Vagina (tissue), 2 donors: ENCODE measurements at places on chromosomes 3 and 15.

GRCh38 chr3:133289322-133289721, 110.5 kb upstream of the BFSP2 start:
- H3K36me3 ChIP-seq: no peaks in the 10 kb centered on the region
- no peaks in the 10 kb centered on the region for H3K4me1 ChIP-seq
- no peak overlapping the region for H3K4me3 ChIP-seq
- H3K27me3 ChIP-seq: no peaks in the 10 kb centered on the region
- H3K27ac ChIP-seq: no peak overlapping the region

DNA sequence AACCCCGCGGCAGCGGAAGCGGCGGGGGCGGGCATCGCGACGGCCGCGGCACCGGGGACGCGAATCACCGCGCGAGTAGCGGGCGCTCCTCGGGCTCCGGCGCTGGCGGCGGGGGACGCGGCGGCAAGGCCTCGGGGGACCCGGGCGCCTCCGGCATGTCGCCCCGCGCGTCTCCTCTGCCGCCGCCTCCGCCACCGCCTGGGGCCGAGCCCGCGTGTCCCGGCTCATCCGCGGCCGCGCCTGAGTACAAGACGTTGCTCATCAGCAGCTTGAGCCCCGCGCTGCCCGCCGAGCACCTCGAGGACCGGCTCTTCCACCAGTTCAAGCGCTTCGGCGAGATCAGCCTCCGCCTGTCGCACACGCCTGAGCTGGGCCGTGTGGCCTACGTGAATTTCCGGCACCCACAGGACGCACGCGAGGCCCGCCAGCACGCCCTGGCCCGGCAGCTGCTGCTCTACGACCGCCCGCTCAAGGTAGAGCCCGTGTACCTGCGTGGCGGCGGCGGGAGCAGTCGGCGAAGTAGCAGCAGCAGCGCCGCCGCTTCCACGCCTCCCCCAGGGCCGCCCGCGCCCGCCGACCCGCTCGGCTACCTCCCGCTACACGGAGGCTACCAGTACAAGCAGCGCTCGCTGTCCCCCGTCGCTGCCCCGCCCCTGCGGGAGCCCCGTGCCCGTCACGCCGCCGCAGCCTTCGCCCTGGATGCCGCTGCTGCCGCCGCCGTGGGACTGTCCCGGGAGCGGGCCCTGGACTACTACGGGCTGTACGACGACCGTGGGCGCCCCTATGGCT, 675 bp downstream of the RBM15B start:
- H3K4me3 ChIP-seq: peak overlapping the region; percentile 99
- H3K4me1 ChIP-seq: peaks cover 90% of the 10 kb centered on the region
- peaks cover 49% of the 10 kb centered on the region for H3K36me3 ChIP-seq
- DNase-seq: peak; percentile 95
- peak overlapping the region; percentile 75 for H3K27ac ChIP-seq
- no peaks in the 10 kb centered on the region for H3K27me3 ChIP-seq

GRCh38 chr3:51544011-51544775, 5.7 kb downstream of the RAD54L2 start:
- peaks cover 5% of the 10 kb centered on the region for H3K36me3 ChIP-seq
- H3K27ac ChIP-seq: no peak overlapping the region
- no peaks in the 10 kb centered on the region for H3K27me3 ChIP-seq
- peaks cover 18% of the 10 kb centered on the region for H3K4me1 ChIP-seq
- no peak overlapping the region for H3K4me3 ChIP-seq

DNA sequence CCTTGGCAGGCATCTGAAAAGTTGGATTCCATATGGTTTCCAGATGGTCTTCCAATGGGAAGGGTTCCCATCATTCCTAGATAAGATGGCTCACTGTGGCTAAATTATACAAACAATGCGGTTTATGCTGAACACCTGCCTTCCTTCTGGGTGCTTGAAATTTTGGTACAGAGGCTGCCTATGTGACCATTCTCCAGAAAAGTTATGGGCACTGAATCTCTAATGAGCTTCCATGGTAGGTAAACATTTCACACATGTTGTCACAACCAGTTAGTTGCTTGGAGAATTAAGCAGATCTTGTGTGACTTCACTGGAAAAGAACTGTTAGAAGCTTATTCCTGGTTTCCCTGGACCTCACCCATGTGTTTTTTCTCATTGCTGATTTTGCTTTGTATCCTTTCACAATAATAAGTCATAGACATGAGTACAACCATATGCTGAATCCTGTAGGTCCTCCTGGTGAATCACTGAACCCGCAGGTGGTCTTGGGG, 30.1 kb downstream of the PLOD2 start:
- H3K27ac ChIP-seq: no peak overlapping the region
- H3K27me3 ChIP-seq: no peaks in the 10 kb centered on the region
- DNase-seq: no peak
- no peak overlapping the region for H3K4me3 ChIP-seq
- H3K4me1 ChIP-seq: peaks cover 36% of the 10 kb centered on the region

DNA sequence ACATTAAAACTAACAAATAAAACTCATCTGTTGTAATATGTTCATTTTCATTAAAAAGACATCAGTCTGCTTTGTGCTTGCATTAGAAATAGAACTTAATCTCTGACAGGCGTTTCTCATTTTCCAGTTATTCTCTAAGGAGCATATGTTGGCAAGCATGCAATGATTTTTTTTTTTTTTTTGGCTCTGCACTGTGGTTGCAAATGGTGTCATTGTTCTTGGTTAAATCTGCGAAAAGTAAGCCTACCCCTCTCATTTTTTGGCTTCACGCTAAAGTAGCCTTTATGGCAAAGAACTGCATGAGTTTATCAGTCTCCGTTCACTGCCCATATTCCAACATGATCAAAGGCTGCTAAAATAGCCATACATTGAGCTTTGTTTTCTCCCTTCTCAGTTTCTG, 403.2 kb downstream of the MECOM start:
- H3K36me3 ChIP-seq: no peaks in the 10 kb centered on the region
- H3K27me3 ChIP-seq: no peaks in the 10 kb centered on the region

GRCh38 chr3:85626662-85627061, 667.9 kb downstream of the CADM2 start:
- no peak overlapping the region for H3K27ac ChIP-seq
- no peaks in the 10 kb centered on the region for H3K4me1 ChIP-seq
- no peak overlapping the region for H3K4me3 ChIP-seq
- DNase-seq: no peak

DNA sequence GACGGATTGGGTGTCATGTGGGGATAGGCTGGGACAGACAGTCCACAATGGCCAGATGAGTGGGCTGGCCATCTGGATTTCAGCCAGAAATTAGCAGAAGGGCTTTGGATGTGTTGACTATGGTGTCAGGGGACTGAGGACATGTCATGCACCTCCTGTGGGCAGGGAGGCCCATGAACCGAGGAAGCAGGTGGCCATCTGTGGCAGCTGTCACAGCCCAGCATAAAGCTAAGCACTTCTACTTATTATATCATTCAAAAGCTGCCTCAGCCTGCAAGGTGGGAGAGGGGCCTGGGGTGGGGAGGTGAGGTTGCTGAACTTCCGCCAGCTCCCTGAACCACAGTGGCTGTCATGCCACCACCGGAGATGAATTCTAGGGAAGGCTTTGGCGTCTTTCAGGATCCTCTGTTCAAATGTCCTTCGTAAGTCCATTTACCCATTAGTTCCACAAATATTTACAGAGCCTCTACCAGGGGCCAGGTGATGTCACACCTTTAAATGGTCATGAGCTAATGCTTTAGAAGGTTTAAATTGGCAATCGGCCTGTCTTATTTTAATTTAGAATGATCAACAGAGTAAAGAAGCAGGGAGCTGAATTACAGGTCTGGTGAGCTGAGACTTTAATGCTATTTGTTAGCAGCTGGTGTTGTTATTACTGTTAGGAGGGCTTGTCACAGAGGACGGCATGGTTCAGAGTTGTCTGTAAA, 23.6 kb upstream of the CAV3 start:
- H3K27ac ChIP-seq: no peak overlapping the region
- peaks cover 8% of the 10 kb centered on the region for H3K4me1 ChIP-seq
- no peak overlapping the region for H3K4me3 ChIP-seq
- H3K36me3 ChIP-seq: no peaks in the 10 kb centered on the region
- DNase-seq: no peak

DNA sequence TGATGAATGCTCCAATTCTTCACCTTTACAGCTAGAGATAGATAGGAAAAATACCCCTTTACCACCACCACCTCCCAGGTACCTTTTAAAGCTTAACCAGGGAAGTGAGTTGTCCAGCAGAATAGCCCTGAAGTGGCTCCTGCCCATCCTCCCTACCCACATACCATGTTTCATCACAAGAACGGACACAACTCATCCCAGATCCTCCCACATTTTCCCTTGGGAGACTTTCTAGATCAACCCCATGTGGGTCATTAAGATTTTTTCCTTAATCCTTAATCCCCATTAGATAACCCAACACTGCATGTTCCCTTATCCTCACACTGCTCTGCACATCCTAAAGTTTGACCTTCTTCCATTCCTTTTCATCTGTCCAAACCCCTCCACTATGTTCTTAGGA, 69.3 kb downstream of the CHST2 start:
- no peak for DNase-seq
- no peaks in the 10 kb centered on the region for H3K36me3 ChIP-seq
- no peaks in the 10 kb centered on the region for H3K4me1 ChIP-seq

DNA sequence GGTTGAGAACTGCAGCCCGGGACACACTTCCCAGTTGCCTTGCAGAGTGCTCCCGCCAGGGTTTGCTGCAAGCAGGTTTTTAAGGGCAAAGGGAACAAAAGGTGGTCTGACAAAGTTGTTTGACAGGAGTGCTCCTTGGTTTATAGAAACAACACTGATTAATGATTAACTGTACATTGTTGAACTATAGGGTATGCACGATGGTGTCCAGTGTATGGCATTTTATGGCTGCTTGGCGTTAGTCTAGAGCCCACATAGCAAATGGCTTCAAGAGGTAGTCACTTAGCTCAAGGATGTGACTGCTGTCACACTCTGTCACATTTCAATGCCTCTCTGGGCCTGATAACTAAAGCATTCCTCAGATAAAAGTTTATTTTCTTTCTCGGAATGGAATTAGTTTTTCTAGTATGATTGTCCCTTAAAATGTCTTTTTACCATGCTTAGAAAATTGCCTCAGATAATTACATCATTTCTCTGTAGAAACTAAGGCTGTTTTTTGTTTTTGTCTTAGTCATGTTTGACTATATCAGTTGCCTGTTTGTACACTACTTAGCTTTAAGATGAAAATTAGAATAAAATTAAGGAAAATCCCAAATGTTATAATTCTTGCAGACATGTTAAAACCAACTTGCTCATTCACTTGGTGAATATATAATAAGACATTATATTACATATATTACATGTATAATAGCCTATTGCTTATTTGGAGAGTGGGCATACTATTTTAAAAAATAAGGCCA, 61.3 kb upstream of the GATM start:
- no peaks in the 10 kb centered on the region for H3K36me3 ChIP-seq
- no peak overlapping the region for H3K27ac ChIP-seq
- DNase-seq: no peak
- H3K27me3 ChIP-seq: no peaks in the 10 kb centered on the region
- H3K4me3 ChIP-seq: no peak overlapping the region

DNA sequence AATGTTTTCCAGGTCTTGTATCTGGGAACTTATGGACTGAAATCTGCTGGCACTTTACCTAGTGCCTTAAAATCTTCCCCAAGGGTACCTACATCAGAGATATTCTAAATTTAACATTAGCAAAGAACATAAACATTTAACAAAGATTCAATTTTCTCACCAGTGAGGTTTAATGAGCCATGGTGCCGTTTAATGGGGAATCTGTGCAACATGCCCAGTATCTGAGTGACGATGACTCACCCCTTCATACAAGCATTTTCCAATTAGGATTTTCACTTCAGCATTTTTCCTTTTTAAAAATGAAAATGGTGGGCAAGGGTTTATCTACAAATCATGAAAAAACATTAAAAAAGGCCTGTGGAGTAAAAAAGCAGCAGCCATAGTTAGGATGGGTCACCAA, 189.4 kb downstream of the SLC9A9 start:
- DNase-seq: no peak
- H3K27me3 ChIP-seq: no peaks in the 10 kb centered on the region
- peaks cover 9% of the 10 kb centered on the region for H3K4me1 ChIP-seq
- H3K4me3 ChIP-seq: no peak overlapping the region
- no peaks in the 10 kb centered on the region for H3K36me3 ChIP-seq

DNA sequence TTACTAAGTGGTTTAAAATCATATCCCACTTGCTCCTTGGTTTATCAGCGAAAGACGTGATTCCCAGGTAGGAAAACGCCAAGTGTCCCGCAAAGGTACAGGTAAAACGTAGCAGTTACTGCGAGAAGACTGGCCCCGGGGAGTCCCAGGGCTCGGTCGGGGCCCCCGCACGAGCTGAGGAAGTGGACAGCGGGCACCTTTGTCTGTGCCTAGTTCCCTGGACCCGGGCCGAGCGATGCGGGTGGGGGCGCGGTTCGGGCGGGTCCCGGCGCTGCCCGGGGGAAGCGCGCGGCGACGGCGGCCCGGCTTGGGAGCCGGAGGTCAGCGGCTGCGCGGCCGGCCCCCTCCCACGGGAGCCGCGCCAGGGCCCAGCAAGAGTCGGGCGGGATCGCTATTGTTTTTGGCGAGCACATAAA, 864 bp upstream of the NEO1 start:
- DNase-seq: no peak
- peak overlapping the region; percentile 71 for H3K4me3 ChIP-seq
- H3K4me1 ChIP-seq: peaks cover 28% of the 10 kb centered on the region
- no peaks in the 10 kb centered on the region for H3K27me3 ChIP-seq

DNA sequence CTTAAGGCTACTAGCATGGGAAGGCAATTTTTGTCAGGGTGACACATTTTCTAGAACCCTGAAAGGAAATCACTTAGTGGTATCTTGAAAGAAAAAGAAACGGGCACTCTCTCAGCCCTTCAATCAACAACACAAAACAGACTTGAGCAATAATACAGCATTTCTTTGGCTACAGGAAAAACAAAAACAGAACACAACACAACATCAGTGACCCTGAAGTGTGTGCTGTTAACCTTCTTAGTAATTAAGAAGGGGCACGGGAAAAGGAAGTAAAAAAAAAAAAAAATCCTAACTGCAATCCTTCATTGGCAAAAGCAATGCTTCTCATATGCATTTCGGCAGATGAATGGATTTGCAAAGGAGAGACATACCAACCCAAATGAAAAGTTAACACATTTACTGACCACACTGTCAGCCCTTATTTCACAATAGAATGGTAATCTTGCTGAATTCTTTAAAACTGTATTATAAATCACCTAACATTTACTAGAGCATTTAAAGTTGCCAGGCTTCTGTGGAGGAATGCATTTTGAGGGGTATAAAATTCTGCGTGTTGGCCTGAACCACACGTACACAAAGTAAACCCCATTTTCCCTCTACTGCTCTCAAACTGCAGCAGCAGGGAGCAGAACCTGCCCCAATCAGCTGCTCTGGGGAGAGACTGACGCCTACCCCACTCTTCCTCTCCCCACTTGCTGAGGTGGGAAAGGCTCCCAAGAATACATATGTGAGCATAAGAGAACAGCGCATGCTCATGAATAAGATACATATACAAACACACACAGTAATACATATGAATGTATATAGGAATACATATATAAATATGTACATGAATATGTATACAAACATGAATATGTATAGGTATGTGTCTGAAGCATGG, 198.5 kb downstream of the FOXP1 start:
- no peak overlapping the region for H3K4me3 ChIP-seq
- DNase-seq: no peak
- no peaks in the 10 kb centered on the region for H3K27me3 ChIP-seq
- no peaks in the 10 kb centered on the region for H3K36me3 ChIP-seq
- H3K27ac ChIP-seq: no peak overlapping the region

GRCh38 chr3:37321377-37321781, 147.0 kb upstream of the LRRFIP2 start:
- H3K27ac ChIP-seq: peak overlapping the region; percentile 22
- no peak for DNase-seq
- H3K4me3 ChIP-seq: no peak overlapping the region
